Stimulated activated CD4-positive, alpha-beta T cell treated with anti-CD3 and anti-CD28 coated beads, Interleukin-1b, Interleukin-23, amount 100 ng/mL, for 4 hours (primary cell): ENCODE measurements at places on chromosomes 11 and 22.

DNA sequence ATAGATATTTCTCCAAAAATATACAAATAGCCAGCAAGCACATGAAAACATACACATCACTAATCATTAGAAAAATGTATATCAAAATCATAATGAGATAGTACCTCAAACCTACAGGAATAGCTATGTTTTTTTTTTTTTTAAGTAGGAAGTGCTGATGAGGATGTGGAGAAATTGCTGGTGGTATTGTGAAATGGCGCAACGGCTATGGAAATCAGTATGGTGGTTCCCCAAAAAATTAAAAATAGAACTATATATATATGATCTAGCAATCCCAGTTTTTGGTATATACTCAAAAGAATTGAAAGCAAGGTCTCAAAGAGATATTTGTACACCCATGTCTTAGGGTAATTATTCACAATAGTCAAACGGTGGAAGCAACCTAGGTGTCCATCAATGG, 46.0 kb upstream of the HIPK3 start:
- no peak for DNase-seq

DNA sequence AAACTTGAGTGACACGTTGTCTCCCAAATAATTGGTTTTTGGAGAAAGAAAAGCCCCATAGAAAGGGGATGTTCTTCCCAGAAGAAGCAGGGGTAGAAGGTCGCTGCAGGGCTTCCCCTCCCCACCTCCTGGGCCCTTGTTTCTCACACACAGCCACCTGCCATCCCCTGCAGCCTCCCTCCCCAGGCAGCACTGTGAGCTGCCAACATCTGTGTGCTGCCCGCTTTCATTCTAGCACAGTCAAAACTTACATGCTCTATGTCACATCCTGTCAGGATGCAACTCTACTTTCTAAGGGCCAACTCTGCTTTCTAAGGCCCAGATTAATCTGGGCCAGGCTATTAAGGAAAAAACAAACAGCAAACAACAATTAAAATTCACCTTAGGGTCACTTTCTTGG, 309.4 kb upstream of the ZC3H12C start:
- no peak for DNase-seq

DNA sequence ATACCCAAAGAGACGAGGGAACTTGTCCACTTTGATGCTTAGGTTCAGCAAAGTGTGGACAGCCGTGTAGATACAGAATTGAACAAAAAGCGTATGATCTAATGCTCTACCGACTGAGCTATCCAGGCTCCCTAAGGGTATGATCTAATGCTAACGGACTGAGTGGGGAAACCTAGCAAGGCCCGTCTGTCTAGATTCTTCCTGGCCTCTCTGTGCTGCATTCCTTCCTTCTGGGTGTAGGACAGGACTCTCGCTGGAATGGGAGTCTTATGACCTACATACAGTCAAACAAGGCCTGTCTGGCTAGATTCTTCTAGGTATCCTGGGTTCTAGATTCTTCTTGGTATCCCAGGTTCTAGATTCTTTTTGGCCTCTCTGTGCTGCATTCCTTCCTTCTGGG, 8.4 kb upstream of the SLC15A3 start:
- DNase-seq = no peak

DNA sequence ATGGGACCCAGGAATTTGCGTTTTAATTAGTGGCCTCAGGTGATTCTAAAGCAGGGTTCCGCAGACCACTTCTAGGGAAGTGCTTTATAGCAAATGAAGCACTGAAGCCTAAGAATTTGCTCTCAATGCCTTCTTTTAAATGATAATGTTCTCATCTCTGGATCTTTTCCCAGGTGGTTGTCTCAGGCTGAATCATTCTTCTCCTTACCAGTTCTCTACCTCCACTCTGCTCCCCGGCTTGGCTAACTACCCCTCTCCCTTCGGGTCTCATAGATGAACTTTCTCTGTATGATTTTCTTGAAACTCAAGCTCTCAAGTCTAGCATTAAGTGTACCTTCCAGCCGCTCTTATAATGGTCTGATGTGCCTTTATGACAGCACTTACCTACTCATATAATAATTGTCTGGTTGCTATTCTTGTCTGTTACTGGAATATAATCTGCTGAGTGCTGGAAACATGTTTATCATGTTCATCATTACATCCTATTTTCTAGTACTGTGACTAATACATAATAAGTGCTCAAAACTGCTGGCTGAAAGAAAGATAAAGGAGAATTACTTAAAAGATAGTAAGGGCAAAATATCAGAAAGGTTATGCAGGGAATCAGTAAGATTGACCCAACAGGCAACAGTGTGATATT, 195.9 kb upstream of the SESN3 start:
- DNase-seq = no peak

GRCh38 chr11:617199-617911, 1.6 kb upstream of the IRF7 start:
- DNase-seq = no peak

DNA sequence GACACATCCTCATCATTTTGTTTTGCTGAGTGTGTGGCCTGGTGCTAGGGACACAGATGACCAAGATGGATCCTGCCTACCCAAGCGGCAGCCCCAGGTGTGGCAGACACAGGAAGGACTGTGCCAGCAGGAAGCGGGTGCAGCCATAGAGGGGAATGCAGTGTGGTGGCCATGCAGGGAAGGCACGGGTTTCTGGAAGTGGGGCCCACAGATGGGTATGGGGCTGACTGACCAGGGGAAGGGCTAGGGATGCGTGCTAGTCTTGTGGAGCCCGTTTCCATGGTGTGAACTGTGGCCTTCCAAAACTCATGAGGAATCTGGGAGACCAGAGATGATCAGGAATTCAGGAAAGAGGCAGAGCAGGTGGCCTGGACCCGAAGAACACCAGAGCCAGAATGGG, 33.5 kb downstream of the YPEL1 start:
- DNase-seq = no peak
